GM18507 (cell line): ENCODE measurements at places on chromosomes 12 and 14.

GRCh38 chr14:95184413-95184790 lies 27.1 kb upstream of the DICER1 start:
- DNase-seq: no peak

DNA sequence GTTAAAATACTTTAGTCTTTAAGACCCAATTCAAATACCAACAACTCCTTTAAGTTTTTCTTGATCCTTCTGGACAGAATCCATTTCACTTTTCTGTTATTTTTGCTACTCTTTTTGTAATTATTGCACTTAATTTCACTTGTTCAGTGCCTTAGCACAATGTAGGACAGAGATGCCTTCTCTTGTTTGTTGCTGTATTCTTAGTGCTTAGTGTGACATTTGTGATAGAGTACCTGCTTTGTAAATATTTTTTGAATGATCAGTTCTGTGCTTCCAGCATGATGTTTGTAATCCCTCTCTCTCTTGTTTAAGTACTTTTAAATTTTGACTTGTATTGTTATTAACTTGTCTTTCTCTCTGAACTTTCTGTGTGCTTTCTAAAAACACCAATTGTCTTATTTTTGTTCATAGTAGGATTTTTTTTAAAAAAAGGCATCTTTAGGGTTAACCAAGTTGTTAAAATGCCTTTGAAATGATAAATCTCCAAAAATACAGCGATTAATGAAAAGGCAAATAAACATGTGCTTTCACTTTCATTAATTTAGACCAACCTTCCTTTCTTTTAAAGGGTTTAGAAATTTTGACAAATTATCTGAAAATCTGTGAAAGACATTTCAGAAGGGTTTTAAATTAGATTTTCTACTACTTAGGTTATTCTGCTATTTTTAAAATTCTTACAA lies 11.9 kb downstream of the NAA30 start:
- DNase-seq: no peak

DNA sequence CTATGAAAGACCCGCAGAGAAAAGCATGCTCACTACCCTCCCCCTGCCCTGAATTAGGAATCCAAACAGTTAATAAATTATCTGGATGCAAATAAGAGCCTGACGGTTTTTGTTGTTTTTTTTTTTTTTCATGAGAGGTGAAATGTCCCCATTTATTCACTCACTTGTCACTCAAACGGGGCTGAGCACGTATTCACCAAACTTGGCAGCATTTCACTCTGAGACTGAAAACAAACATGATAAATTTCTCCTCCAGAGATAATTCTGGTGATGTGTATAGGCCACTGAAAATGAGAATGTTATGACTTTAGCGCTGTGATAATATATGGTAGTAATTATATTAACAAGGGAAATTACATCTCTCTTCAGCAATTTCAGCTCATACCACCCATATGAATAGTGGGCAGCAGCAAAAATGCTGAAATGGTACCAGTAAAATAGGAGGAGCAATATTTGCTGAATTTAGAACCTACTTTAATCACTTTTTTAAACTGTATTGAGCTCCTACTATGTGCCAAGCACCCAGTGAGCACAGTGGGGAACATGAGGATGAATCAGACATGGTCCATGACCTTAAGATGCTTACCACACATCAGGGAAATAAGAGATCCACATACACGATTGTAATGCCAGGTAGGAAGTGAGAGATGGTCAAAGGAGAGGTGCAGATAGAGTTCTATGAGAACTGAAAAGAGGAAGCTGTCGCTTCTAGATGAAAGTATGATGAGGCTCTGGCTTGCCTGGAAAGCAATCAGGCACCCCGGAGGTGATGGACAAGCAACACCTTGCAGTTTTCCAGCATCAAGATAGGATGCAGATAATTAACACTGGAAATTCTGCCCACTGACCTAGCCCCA lies 286.5 kb upstream of the TMPO start:
- DNase-seq: no peak

- no peak for DNase-seq
These were observed 417.6 kb downstream of the PCNX1 start for GRCh38 chr14:71324767-71325272.

DNA sequence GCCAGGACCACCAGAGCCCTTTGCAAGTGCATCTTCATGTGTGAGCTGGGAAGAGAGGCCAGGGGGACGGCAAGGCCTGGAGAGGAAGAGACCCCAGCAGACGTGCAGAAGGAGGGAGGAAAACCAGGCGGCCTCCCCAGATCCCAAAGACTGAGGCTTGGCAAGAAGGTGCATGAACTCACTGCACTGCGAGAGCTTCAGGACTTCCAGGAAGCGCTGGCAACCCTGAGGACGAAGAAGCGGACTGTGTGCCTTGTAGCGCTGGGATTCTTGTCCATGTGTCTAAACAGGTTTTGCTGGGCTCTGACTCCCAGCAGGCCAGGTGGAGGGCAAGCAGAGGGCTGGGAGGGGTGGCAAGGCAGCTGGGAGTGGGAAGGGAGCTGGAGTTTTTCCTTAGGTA lies 939 bp downstream of the TGFB3 start:
- DNase-seq: no peak
